ENCODE measurements at places on chromosomes 4 and X.

GRCh38 chr4:25867781-25868294 lies 5.0 kb upstream of the SEL1L3 start:
- DNase-seq: no peak

GRCh38 chrX:70664726-70665125 lies 220.1 kb downstream of the DLG3 start:
- no peak for DNase-seq

GRCh38 chr4:37719021-37719420 lies 32.8 kb upstream of the RELL1 start:
- DNase-seq: no peak

GRCh38 chr4:40458109-40458508 lies 123.0 kb downstream of the CHRNA9 start:
- no peak for DNase-seq

- no peak for DNase-seq
These were observed 374.3 kb downstream of the PCDH7 start for GRCh38 chr4:31094474-31094873.

- no peak for DNase-seq
These were observed 76.9 kb downstream of the PAQR3 start for GRCh38 chr4:78862314-78862737.

DNA sequence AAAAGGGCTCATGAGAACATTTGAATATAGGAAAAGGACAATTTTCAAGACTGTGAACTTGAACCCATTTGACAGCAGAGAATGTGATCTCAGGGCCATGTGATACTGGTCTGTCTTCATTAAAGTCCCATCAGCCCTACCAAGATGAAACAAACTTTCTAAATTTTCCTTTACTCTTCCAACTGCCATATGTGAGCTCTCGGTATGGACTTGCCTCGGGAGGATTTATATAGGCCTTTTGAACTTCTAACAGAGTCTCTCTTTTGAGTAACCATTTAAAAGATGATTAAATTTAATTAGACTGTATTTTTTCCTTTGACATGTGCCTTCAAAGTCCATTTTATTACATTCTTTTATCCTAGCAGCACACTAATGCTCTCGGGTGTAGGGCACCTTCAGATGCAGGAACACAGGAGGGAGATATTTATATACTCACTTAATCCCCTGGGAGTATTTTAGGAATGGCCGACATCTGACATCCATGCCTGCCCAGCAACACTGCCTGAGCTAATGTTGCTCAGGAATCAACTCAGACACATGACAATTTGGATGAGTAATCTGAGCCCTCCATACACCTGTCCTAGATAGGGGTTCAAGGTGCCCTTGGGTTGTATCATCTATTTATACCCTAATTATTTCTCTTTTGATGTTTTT lies 155.0 kb downstream of the SLC7A11 start:
- no peak for DNase-seq

DNA sequence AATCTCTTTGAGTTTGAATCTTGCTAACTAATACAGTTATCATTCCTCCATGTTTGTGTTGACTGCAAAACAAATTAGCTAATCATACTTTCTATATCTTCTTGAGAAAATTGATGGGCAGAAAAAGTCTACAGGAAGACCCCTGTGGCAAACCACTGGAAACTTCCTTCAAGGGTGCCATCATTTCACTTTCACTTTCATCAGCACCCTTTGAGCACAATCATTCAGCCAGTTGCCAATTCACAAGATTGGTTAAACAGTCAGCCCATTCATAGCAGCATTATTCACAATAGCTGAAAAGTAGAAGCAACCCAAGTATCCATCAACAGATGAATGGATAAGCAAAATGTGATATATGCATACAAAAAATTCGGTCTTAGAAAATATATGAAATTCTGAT lies 101.5 kb downstream of the CCDC160 start:
- DNase-seq: no peak

DNA sequence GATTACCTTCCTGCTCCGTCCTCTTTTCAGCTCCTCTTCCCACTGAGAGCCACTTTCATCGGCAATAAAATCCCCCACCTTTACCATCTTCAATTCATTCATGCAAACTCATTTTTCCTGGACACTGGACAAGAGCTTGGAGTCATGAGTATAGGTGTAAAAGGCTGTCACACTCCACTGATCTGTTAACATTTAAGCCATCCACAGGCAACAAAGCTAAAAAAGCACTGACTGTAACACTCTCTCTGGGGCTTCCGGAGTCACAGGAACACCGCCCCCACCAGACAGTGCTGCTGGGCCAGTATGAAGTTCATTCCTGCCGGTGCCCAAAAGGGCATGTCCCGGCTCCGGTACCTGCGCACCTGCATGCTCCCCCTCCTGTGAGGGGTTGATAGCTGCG lies 38.5 kb downstream of the MAGEB5 start:
- no peak for DNase-seq

DNA sequence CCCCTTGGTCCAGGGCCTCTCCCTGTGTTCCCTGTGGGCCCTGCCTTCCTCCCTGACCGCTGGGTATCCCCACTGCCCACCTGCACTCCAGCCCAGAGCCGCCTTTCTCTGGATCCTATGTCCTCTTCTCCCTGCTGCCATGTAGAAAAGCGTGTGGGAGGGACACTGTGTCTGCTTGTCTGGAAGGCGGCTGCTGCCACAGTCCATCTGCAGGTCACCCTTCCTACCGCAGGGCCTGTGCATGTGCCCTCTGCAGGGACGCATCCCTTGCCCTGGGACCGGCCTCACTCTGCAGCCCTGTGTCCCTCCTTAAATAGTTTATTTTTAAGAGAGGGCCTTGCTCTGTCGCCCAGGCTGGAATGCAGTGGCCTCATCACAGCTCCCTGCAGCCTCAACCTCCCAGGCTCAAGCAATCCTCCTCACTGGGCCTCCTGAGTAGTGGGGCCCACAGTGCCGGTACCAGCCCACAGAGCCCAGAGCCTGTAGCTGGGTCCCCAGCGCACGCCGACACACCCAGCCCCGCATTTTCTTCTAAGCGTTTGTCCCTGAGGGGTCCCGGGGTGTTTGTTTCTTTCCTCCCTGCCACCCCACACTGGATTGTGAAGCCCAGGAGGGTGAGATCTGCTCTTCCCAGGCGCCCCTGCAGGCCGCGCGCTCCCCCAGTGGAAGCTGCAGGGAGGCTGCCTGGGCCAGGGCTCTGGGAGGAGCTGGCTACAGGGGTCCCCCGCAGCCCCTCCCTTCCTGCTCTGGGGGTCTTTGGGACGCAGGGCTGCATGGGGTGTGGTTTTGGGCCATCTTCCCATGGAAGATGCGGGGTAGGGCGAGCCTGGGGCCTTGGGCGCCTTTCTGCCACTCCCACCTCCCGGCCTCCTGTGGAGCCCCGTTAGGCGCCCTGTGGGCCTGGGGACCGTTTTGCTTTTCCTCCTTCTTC lies 12.8 kb upstream of the NAT8L start:
- no peak for DNase-seq

GRCh38 chr4:3479358-3480101 lies 16.4 kb downstream of the DOK7 start:
- DNase-seq: no peak

DNA sequence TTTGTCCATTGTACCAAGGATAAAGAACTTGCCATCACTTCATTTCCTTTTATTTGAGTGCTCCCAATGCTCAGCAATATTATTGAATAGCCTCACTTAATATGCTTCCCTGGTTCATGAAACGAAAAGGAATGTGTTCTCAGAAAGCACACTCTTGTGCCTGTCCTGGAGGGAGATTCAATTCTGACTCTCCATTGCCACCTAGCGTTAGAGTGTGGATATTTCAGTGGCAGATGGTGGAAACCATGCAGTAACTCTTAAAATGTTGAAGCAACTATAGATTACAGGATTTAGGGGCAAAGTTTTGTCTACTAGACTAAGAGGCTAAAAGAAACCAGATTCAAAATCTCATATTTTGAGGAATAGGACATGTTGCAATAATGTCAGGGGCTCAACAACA lies 36.0 kb downstream of the GAB3 start:
- DNase-seq: no peak

DNA sequence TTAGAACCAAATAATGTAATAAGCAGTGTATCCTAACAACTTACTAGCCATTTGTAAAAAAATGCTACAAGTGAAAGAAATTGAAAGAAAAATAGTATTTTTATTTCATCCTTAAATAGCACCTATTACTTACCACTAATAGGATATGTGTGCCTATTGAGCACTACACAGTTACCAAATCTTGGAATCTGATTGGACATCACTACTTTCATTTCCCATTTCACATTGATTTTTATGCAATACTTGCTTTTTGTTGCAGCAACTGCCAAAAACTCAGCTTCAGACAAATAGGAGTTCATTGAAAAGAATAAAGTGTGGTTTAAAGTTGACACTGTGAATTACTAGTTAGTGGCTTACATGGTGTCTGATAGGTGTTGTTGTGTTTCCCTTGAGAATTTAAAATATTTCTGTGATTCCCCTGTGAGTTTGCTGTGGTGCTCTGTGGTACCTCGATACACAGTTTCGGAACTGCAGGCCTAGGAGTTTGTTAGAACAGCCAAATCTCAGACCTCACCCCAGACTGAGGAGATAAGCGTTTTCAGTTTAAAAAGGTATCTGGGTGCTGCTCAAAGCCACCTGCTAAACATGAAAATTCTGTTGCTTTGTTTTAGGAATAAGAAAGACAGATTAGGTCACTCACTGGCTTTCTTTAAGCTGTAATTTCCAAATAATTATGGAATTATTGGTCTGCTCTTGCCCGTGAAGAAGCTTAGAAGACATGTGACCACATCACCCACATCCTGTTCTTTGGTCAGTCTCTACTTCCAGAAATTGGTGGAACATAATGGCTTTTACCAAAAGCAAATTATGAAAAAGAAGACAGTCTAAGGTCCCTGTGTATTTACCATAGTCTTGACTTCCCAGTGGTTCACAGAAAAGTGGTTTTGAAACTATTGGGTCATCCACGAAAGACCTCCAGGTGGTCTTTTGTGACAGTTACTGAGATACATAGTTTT lies 97.8 kb downstream of the SYTL5 start:
- no peak for DNase-seq

- DNase-seq: no peak
These were observed 406.1 kb downstream of the IQCM start for GRCh38 chr4:149409555-149409962.

DNA sequence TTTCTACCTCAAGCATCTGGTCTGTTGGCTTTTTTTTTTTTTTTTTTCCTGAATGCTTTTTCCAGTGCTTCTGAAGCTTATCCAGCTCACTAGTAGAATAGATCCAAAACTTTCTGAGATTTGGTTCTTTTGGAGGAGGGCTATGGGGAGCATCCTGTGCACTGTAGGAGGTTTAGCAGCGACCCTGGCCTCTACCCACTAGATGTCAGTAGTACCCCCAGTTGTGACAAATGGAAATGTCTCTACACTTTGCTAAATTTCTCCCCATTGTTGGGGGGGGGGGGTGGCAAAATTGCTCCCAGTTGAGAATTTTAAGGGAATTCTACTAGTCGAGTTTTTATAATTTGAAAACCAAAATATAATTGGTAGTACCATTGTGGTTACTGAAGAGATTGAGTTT lies 23.0 kb upstream of the PPA2 start:
- no peak for DNase-seq

DNA sequence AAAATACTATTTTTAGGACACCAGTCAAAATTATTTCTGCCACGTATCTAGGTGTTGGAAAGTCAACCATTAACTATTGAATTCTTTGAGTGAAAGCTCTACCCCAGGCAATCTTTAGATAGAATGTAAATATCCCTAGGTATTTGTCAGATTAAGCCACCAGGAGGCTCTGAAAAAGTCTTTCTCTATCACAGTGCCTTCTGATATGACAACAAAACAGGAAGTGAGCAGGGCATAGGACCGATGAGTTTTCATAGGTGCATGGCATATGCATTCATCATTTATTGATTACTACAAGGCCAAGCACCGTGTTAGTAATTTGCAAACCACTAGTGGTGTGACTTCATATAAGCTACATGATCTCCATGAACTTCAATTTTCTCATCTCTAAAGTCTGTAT lies 333.6 kb upstream of the F9 start:
- DNase-seq: no peak

DNA sequence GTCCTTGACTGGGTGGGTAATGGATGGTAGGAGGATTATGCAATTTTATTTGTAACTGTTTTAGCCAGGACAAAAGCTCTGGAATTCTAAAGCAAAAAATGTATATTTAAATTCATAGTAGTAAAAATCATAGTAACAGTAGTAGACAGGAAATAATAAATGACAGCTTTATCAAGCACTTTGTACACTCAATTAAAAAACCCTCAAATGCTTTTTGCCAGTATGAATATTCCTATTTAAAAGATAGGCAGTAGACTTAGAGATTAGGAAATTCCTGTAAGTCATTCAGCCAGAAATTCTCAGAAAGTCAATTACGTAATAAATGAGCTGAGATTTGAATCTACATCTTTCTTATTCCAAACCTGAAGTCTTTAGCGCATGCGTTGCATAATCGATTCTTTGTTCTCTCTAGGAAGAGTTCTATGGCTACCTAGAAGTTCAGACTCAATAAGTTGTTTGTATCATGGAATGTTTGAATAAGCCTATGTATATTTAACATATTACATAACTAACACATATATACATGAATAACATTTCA lies 2.5 kb downstream of the AADAT start:
- DNase-seq: no peak

DNA sequence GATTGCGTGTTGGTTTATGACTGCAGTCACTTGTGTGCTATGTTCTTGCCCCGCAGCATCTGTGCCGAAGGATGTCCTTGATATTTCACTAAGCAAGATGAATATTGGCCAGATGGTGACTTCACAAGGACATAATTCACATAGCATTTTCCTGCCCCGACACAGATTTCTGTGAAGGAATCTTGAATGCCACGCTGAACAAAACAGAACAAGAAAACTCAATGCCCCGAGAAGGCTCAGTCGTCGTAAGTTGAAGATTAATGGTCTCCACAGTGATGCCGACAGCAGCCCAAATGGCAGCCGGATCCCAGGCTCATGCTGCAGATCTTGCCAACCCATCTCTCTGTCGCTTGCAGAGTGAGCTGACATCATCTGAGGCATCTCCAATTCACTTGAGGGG lies 145.9 kb downstream of the CPEB2 start:
- DNase-seq: no peak

GRCh38 chrX:13087322-13088155 lies 43.1 kb upstream of the FAM9C start:
- DNase-seq: peak; percentile 41

DNA sequence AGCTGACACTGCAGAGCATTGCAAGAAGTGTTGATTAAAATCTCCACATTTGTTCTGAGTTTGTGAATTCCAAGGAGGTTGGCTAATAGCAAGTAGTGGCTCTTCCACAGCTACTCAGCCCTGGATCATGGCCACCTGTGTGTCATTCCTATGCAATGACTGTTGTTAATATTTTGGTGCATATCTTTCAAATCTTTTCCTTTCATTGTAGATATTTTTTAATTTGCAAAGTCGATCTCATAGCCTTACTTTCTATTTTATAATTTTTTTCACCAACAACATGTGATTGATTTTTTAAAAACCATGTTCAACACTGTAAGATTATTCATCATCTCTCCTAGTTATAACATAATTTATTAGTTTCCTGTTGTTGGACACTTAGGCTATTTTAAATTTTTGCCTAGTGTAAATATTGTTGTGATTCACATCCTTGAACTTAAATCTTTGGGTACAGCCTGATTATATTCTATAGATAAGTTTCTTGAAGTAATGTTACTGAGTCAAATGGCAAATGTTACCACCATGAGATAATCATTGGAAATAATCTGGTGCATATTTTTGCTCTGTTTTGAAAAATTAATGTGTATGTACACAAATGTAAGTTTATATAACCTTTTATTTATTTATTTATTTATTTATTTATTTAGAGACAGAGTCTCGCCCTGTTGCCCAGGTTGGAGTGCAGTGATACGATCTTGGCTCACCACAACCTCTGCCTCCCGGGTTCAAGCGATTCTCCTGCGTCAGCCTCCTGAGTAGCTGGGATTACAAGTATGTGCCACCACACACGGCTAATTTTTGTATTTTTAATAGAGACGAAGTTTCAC lies 17.1 kb upstream of the ARHGAP10 start:
- no peak for DNase-seq
